Nucleus accumbens (tissue), 56 donors: ENCODE measurements at places on chromosomes 16 and 17.
A peak's percentile ranks its signal among the peaks of the same experiment; 100 is the strongest.

- no peak for DNase-seq
Measured at GRCh38 chr17:57370037-57370581, 113.8 kb downstream of the MSI2 start.

- no peak for DNase-seq
Measured at GRCh38 chr16:77157346-77158058, 33.5 kb upstream of the MON1B start.

GRCh38 chr17:42704837-42705494 lies 22.6 kb downstream of the CNTNAP1 start:
- DNase-seq: no peak

DNA sequence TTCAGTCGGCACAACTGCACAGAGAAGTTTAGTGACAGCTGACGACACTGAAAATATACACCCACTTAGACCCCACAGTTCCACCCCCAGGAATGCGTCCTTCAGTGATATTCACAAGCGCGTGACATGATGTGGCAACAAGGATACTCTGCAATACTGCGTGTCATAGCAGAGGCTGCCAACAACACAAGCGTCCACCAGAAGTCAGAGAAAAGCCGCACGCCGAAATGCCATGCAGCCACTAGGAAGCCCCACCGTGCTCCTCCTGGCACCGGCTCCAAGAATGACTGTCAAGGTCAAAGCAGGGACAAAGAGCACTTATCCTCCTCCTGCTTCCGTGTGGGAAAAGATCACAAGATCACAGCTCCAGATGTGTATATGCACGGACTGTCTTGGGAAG lies 3.5 kb downstream of the ATP2A3 start:
- no peak for DNase-seq

GRCh38 chr16:77843405-77843804 lies 55.0 kb downstream of the VAT1L start:
- no peak for DNase-seq

DNA sequence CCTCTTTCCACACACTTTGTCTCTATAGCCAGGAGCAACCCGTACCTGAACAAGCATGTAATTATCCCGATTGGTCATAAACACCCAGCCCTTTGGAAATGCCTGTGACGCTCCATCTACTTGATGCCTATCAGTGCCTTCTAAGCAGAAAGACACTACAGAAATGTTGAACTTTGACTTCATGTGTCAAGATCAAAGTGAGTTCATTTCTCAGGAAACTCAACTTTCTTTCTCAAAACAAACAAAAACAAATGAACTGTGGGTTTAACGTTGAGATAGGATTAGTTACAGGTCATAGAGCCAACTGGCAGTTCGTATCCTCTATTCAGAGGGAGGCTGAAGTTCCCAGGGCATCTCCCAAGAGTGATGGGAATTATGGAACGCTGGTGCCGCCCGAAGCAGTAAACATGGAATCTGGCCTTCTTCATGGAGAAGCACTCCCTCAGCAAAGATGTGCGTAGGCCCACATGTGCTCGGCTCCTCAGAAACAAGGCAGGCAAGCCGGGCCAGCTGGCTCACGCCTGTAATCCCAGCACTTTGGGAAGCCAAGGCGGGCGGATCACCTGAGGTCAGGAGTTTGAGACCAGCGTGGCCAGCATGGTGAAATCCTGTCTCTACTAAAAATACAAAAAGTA lies 9.5 kb downstream of the SLC6A4 start:
- DNase-seq: no peak

GRCh38 chr17:34667656-34668055 lies 88.3 kb downstream of the TMEM132E start:
- no peak for DNase-seq

DNA sequence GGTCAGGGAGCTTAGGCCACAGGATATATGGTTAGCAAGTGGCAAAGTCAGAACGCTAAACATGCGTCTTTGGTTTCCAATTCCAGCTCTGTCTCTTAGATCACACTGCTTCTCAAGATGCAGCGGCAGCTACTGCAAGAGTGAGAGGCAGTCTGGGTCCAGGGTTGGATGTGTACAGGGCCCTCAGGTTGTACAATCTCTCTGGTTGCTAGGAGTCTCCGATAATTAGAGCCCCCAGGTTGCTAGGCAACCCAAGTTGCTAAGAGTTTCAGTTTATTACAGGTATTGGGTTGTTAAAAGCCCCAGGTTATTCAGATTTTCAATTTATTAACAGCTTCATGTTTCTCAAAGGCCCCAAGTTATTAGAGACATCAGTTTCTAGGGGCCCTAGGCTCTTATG lies 15.5 kb upstream of the SPACA3 start:
- no peak for DNase-seq

DNA sequence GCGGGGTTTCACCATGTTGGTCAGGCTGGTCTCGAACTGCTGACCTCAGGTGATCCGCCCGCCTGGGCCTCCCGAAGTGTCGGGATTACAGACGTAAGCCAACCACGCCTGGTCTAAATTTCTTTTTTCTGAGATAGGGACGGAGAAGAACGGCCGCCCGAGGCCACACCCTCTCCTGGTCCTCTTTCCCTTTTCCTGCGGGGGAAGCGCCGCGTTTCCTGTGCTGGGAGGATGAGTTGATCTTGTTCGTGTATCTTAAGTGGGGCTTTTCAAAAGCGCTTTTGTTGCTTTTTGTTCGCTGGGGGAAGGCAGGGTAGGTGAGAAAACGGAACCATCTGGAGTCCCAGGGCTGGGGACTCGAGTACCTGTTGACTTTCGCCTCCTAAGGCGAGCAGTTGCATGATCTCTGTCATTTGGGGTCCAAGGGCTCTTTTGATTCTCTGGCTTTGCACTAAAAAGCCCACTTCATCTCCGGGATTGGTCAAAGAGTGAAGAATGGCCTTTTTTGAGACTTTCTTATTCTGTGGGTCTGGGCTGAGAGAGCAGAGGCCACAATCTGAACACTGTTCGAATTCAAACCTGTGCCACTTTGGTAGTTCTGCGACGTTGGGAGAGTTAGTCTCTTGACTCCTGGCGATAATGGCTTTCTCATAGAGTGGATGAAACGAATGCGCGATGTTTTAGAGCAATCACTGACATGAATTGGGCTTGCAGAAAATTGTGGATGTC lies 1.3 kb downstream of the FUS start:
- DNase-seq: no peak

DNA sequence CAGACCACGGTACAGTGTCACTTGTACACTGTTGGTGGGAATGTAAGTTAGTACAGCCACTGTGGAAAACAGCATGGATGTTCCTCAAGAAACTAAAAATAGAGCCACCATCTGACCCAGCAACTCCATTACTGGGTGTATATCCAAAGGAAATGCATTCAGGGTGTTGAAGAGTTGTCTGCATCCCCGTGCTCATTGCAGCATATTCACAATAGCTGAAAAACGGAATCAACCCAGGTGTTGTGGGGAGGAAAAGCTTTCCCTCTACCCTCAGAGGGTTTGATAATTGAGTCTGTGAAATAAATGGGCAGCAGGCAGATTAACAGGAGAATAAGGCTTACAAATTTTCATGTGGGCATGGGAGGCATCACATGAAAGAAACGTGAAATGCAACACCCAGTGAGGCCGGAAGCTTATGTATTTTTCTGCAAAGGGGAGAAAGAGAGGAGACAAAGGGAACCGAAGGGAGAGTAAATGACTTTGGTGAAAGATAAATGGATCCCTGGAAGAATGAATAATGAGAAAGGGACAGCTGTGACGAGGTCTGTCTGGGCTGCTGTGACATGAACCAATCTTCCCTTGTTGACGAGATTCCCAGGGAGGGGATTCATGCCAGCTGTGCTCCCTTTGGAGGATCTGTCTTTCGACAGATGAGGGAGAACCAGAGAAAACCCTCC lies 106.2 kb downstream of the KCNJ12 start:
- no peak for DNase-seq

- no peak for DNase-seq
Measured at GRCh38 chr17:15012351-15012980, 252.7 kb downstream of the PMP22 start.

- DNase-seq: no peak
Measured at GRCh38 chr16:9139965-9140364, 48.5 kb downstream of the HAPSTR1 start.

DNA sequence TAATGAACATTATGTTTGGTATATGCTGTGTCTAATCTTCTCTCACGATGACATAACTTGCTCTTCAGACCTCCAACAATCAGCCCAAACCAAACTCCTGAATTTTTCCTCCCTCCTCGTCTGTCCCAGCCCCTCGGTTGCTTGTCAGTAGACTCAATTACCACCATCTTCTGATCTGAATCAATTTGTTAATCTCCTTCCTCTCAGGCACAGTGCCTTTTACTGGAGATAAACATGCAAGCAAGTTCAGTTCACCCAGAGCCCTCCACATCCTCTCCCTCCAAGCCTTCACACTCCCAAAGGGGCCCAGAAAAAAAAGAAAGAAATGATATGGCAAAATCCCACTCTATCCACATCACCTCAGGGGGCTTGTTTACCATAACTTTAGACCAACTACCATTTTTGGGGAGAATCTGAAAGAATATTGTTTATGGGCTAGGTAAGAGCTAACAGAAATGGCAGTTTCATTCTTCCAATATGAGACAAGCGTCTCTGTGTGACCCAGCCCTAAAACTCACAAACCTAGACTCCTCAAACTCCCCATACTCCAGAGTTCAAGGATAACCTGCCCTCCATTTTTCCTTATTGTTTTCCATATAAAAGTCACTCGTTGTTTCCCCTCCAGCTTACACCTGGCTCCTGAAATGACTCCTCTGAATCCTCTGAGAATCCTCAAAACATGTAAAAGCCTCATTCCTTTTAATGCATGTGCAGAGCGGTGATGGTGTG lies 1.5 kb downstream of the TEX2 start:
- DNase-seq: no peak

DNA sequence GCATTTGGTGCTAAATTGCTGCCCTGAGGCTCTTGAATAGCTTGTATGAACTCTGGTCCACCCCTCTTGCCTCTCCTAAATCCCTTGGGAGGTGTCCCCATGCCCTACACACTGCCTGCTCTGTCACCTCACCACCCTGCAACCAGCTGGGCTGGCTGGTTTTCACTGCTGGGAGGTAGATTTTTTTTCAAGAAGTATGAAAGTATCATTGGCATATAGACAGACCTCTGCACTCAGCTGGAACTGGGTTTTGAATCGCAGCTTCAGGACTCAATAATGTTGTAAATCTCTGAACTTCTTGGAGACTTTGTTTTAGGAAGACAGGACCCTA lies 184.9 kb downstream of the MSI2 start:
- DNase-seq: no peak

- no peak for DNase-seq
Measured at GRCh38 chr16:72832621-72833248, 215.2 kb downstream of the ZFHX3 start.

DNA sequence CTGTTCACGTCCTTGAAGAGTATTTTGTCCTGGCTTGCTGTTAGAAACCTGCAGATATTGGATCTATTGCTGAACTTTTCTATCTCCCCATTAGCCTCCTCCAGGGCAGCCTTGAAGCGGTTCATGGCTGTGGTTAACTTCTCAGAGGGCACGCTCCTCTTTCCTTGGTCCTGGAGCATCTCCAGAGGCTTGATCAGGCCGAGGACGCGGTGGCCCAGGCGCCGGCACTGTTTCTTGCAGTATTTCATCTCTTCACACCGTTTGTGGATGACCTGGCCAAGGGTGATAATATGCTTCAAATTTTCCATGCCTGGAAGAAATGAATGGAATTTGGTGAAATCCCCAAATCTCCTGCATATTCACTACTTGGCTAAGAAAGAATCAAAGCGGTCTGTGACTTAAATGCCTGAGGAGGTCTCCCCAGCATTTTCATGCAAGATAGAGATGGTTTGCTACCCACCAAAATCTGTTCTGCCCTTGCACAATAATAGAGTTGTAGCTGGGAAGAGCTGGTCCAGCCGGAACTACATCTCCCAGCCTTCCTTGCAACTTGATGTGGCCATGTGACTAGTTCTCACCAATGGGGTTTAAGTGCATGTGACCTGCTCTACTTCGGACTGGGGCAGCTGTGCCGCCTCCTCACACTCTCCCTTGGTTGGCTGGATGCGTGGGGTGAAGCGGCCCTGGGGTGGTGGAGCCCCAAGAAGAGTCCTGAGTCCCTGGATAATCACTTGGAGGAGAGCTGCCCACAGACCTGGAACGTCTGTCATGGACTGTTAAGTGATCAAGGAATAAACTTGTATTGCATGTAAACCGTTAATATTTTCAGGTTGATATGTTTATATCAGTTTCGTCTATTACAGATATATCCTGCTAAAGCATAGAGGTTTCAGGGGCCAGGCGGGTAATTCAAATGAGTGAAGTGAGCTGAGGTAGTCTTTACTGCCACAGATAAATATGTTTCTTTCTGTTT lies 4.9 kb downstream of the MLKL start:
- peak; percentile 74 for DNase-seq

DNA sequence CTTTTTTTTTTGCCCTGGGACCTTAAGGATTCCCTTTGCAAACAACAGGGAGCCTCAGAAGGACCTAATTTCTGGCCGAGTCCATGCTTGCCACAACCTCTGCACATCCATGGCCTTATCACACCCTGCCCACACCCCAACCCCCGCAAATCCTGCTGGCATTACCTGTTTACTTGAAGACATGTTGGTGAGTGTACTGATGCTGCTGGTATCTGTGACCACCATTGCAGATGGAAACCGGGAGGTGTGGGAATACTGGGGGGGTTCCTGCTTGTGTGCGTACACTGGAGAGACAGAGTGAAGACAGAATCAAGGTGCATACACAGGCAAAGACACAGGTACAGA lies 46.0 kb downstream of the HNF1B start:
- no peak for DNase-seq

DNA sequence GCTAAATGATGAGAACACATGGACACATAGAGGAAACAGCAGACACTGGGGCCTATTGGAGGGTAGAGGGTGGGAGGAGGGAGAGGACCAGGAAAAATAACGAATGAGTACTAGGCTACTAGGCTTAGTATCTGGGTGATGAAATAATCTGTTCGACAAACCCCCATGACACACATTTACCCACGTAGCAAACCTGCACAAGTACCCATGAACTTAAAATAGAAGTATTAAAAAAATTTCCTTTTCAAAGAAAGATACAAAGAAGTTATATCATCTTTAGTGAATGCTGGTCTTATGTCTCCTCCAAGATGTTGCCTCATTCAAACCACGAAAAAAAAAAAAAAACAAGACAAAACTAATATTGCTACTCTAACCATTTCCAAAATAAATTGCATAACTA lies 31.7 kb downstream of the MBTD1 start:
- no peak for DNase-seq
